ENCODE measurements at places on chromosomes 5 and 9. TPM values are rescaled to one million over a fixed set of nuclear protein-coding genes. Genes with fewer than 3 reads are reported as not detected.

Gene PFN3
- not detected for total RNA-seq

Gene CTXN3
- total RNA-seq: not detected

Gene RRAGA
- total RNA-seq: 54.6 TPM

Gene TTF1
- total RNA-seq: 8.0 TPM

- H3K36me3 ChIP-seq: peaks cover 7% of the 10 kb centered on the region
- no peaks in the 10 kb centered on the region for H3K27me3 ChIP-seq
- H3K4me1 ChIP-seq: peaks cover 14% of the 10 kb centered on the region
- H3K27ac ChIP-seq: no peak overlapping the region
- no peak overlapping the region for H3K4me3 ChIP-seq
Observed at GRCh38 chr9:6441269-6441668, 28.3 kb downstream of the UHRF2 start.

GRCh38 chr9:95137587-95138145 is 179.8 kb downstream of the FANCC start:
- H3K27me3 ChIP-seq: no peaks in the 10 kb centered on the region
- DNase-seq: no peak
- no peak overlapping the region for H3K27ac ChIP-seq
- peaks cover 5% of the 10 kb centered on the region for H3K4me1 ChIP-seq
- no peaks in the 10 kb centered on the region for H3K36me3 ChIP-seq

DNA sequence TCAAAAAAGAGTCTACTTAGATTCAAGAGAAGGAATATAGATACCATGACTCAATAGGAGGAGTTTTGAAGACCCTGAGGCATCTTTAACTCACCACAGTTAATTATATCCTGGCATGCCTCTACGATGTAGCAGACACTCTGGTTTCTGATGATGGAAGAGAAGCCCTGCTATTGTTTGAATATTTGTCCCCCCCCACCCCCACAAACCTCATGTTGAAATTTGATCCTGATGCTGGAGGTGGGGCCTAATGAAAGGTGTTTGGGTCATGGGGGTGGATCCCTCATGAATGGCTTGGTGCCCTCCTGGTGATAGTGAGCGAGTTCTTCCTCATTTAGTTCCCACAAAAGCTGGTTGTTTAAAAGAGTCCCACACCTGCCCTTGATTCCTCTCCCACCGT is 147.9 kb upstream of the TBCA start:
- no peaks in the 10 kb centered on the region for H3K4me1 ChIP-seq
- no peak overlapping the region for H3K4me3 ChIP-seq
- DNase-seq: no peak

GRCh38 chr5:38816083-38817030 is 29.5 kb upstream of the OSMR start:
- no peaks in the 10 kb centered on the region for H3K27me3 ChIP-seq
- no peaks in the 10 kb centered on the region for H3K4me1 ChIP-seq
- H3K4me3 ChIP-seq: no peak overlapping the region
- peaks cover 4% of the 10 kb centered on the region for H3K36me3 ChIP-seq

DNA sequence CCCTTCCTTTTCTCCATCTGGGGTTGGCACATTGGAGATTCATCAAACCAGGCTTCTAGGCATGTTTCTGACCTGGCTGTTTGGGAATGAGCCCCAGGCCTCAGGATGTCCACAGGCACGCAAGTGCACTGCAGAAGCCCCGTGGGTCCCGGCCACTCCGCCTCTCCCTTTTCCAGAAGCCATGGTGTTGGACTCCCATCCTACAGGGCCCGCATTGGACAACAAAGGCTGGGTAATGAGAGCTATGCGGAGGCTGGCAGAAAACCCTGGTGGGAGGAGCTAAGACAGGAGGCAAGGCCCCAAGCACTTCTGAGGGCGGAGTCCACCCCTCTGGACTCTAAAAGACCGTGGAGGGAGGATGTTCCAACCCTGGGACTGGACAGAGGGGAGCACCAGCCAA is 160.6 kb downstream of the OLFM1 start:
- H3K4me1 ChIP-seq: no peaks in the 10 kb centered on the region
- no peaks in the 10 kb centered on the region for H3K27me3 ChIP-seq
- H3K27ac ChIP-seq: no peak overlapping the region
- no peak overlapping the region for H3K4me3 ChIP-seq
- H3K36me3 ChIP-seq: no peaks in the 10 kb centered on the region

- H3K27ac ChIP-seq: no peak overlapping the region
- no peak for DNase-seq
- peaks cover 25% of the 10 kb centered on the region for H3K36me3 ChIP-seq
- H3K27me3 ChIP-seq: no peaks in the 10 kb centered on the region
- no peaks in the 10 kb centered on the region for H3K4me1 ChIP-seq
Observed at GRCh38 chr9:136516191-136516654, 29.6 kb downstream of the NOTCH1 start.

DNA sequence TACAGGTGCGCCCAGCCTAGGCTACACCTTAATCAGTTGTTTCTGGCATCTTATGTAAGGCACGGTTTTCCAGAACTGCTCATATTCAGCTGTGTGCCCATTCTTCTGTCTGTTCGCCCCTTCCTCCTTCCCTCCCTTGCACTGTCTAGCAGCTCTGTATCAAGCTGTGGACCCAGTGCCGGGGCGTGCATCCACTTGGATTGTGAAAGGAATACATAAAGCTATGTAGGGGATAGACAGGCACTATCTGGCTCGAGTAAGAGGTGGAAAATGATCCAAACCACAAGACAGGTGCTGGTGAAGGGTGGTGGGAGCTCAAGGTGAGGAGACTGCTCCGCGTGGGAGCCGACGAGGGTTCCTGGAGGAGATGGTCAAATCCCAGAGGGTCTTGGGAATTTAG is 2.0 kb downstream of the GLIPR2 start:
- H3K4me3 ChIP-seq: no peak overlapping the region
- no peaks in the 10 kb centered on the region for H3K27me3 ChIP-seq

DNA sequence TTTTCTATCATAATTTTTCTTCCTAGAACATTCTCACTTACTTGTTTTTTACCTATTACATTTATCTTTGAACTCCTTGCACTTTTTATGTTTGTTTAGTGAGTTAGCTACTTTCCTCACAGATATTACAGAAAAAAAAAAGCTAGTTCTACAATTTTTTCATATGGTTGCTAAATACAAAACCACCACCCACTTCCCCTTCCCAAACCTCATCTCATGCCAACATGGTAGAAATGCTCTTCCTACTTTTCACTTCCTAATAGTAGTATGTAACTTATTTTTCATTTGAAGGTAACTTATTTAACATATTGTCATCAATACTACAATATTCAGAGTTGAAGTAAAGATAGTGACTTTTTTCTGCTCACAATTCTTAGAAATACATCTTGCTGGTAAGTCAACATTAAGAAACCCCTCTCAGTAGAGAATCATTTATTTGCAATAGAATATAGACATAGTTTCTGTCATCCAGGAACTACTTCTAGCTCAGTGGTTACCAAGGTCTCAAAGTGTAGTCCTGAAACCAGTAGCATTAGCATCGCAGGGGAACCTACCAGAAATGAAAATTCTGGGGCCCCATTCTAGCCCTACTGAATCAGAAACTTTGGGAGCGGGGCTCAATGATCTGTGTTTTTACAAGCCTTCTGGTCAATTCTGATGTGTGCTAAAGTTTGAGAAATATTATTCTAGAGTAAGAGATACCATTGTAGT is 1124.6 kb downstream of the DTWD2 start:
- no peak for DNase-seq
- no peaks in the 10 kb centered on the region for H3K27me3 ChIP-seq
- no peaks in the 10 kb centered on the region for H3K4me1 ChIP-seq
- H3K4me3 ChIP-seq: no peak overlapping the region
